ENCODE measurements at places on chromosomes 2 and 18. TPM values are rescaled to one million over a fixed set of nuclear protein-coding genes. Genes with fewer than 3 reads are reported as not detected.

Gene ADAM23
- 2.6 TPM for total RNA-seq

Gene RAD51AP2
- total RNA-seq: not detected

Gene MAP4K4
- 15.6 TPM for total RNA-seq

Gene HDLBP
- 530 TPM for total RNA-seq
